ENCODE measurements at places on chromosomes 2 and 18. TPM values are rescaled to one million over a fixed set of nuclear protein-coding genes. Genes with fewer than 3 reads are reported as not detected.

GRCh38 chr2:218367415-218368149 lies 10.9 kb downstream of the CATIP start:
- no peak for DNase-seq

DNA sequence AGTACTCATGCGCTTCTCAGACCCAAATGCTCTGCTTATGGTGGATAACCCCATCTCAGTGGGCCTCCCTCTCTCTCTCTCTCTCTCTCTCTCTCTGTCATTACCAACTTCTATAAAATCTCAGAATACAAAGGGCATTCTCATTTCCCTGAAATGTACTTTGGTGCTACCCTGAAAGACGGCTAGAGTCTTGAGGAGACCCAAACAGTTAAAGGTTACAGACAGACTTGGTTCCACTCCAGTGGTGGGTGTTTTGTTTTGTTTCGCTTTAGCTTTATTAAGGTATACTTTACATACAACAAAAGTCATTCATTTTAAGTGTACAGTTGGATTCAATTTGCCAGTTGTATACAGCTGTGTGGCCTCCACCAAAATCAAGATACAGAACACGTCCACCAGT lies 60.9 kb downstream of the BCL11A start:
- no peak for DNase-seq

GRCh38 chr2:164847981-164848741 lies 6.5 kb upstream of the COBLL1 start:
- no peak for DNase-seq

DNA sequence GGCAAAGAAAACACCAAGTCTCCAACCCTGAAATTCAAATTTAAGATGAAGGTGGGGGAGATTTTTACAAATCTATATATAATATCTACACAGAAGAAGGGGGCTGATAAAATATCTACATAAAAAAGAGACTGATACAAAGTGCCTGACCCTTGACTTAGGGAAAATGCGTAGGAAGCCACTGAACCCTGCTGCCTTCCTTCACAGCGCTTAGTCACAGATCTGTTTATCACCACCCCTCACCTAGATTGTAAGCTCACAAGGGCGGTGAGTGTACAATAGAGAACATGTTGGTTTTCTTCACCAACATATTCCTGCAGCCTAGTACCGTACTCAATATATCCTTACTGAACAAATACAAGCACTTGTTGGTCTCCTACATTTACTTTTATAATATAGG lies 54.3 kb downstream of the NOL10 start:
- DNase-seq, result no peak

DNA sequence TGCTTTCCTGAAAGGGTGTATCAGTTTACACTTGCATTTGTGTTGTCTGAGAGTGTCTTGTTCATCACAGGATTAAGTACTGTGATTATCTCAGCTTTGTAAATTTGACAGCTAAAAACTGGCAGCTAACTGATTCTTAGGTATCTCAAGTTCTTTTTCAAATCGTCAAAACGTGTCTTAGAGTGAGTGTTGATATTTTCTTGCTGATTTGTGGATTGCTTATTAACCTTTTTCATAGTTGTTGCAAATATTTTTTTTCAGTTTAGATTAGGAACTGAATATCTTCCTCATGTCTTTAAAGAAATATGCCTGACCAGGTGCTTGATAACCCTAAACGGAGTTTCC lies 41.9 kb downstream of the LRRFIP1 start:
- no peak for DNase-seq

DNA sequence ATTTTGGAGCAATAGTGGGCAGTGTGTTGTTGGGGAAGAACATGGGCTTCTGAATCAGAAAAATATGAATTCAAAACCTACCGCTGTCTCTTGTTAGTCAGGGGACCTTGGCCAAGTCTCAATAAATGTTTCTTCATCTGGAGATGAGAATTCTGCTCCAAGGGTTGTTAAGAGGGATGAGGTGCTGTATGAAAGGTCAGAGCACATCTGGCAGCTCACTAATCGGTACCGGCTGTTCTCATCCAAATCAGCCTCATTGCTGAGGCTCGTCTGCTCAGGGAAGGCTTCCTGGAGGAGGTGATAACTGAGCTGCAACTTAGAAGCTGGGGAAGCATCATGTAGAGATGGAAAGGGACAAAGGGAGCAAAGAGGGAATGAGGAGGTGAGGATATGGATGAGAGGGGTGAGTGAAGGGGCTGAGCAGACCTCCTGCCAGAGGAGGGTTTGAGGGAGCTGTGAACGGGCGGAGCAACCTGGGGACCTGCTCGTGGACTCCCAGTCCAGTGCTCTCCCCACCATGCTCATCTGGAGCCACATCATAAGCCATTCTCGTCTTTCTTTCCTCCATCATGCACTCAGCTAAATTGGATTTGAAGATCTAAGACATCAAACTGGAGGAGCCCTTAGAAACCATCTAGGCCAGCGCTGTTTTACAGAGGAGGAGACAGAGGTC lies 47.4 kb downstream of the GREB1 start:
- DNase-seq, result no peak

DNA sequence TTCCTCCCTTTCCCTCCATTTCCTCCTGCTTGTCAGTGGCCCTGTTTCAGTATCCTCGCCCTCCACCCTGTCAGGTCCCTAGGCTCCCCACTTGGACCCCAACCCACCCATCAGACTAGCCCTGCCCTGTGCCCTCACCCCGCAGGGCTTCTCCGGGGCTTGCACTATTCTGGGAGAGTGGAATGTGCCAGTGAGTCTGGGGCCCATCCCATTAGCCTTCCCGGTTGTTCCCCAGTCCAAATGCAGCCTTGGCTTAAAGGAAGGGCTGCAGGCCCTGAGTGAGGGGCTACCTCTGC lies 45.5 kb downstream of the MYO7B start:
- no peak for DNase-seq

DNA sequence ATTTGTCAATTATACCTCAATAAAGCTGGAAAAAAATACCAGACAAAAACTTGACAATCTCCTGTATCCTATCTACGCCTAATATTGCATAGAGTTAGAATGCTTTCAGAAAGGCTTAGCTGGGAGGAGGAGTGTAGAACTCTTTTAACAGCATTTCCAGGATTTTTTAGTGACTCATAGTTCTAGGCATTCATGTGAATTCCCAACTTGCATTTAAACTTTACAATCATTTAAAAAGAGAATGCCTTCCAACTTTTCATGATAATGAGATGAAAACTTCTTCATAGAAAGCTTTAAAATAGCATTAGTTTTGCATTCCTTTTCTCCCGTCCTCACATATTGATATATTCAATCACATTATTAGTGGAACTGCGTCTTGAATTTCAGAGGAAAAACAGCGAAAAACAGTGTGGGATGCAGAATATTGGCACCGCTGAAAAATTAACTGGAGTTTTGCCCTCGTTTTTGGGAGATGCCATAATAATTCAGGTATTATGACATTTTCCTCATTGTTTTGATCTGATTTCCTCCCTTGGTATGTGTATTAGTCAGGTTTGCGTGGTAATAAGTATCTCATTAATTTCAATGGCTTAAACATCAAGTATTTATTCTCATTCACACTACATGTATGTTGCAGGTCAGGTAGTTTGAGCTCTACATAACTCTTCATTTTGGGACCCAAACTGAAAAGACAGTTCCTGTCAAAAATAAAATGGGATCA lies 293.2 kb upstream of the FIGN start:
- DNase-seq, result no peak

DNA sequence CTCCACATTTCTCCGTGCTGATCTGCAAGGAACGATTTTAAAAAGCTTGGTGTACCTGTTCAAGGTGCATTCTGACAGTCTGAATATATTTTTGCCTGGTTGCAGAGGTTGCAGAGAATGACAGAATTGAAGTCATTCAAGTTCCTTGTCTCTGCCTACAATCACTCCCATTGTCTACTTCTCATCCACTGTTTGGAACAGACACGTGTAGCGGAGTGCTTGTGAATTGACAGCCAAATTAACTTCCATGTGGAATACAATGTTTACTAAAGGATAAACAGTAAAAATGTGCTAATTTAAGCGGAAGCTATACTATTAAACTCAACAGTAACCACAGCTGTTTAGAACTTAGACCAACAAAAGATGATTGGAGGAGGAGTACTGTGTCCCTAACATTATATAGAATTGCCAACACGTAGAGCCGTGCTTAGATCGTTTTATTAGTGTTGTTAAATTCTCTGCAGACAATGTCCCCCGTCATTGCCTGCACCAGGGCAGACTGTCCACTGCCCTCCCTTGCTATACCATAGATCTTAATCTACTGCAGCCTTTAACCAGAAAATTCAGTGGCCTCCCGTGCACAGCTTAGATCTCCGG lies 87.3 kb upstream of the ZCCHC2 start:
- DNase-seq, result no peak

GRCh38 chr2:238267884-238268680 lies 20.3 kb downstream of the PER2 start:
- no peak for DNase-seq

- DNase-seq, result peak; percentile 66
These were observed at the start of gene SLC9A2 for GRCh38 chr2:102619414-102620319. Gene SLC9A2, plus strand, starts transcription at chr2:102619553. Its CDS starts 296 bp downstream, at chr2:102619849.

DNA sequence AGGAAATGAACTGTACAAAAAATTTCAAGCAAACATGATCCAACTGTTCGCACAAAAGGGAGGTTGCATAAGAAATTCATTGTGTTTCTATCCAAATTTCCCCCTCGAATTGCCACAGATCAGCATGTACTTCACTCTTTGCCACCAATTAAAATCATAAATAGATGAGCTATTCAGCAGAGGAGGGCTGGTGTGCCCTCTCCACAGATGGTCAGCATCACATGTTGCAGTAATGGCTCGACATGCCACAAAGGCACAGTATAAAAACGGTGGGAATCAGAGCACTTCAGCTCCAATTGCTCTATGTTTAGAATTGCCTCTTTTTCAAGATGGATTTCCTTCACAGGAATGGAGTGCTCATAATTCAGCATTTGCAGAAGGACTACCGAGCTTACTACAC lies at the start of gene G6PC2:
Gene G6PC2, plus strand, starts transcription at position 289 of the 400 bp plus-strand sequence. Its CDS starts 41 bp downstream, at position 330.
- no peak for DNase-seq

GRCh38 chr2:42073739-42074503 lies 26.1 kb downstream of the PKDCC start:
- DNase-seq, result no peak

DNA sequence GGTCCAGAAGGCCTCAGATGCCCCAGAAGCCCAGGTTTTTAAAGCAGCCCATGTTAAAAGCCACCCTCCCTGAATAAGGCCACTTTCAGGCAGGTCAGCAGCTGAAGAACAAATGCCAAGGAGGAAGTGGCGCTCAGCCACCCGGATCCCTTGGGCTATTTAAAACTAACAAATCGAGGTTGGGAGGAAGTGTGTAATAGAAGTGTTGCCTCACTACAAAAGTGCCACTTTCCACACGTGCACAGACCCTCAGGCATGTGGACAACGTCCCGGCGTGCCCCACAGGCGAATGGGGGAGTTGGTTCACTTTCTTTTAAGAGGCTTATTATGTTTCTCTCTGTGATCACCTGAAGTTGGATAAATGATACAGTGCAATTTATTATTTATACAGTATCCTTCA lies 173.8 kb upstream of the SALL3 start:
- no peak for DNase-seq

DNA sequence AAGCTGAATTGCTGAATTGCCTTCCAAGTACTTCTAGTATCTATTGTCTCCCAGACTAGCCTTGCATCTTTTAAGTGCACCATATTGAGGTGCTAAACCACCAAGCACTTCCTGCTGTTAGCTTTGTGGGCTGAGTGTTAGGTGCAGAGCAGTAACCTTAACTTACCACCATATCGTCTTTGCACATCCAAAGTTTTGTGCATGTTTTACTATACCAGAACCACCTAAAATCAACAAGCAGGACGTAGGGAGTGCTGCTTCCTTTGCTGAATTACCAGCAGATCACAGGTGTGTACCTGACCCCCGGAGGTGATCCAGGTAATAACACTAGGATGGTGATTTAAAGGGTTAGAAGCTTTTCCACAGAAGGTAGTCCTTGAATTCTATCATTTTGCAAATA lies 359.9 kb upstream of the HNRNPA3 start:
- no peak for DNase-seq

DNA sequence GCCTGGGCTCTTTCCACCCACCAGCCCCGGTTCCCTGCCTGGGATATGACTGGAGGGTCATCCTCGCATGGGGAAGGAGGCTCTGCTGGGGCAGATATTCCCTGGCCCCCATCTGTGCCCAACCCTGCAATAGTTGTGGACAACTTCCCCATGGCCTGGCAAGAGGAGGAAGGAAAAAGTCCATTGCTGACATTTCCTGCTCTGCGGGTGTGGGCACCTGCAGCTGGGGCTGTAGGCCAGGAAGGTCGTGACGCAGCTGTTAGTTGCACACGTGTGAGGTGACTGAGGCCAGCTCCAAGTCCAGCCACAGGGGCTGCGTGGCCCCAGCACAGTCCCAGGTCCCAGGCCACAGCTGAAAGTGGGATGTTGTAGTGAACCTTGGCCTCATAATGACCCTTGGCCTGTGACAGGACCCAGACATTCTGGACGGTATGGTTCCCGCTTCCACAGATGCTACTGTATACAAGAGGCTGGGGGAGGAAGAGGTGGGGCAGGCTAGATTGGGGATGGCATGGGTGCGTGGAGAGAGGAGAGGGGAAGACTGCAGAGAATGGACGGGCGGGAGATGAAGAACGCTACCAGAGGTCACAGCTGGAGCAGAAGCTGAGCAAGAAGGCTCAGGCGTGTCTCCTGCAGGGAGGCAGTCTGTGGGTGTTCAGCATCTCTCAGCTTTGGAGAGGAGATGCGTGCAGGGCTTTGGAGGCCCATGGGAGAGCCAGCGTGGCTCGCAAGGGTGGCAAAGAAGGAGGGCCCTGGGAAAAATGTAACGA lies 22.1 kb downstream of the OTOF start:
- no peak for DNase-seq

DNA sequence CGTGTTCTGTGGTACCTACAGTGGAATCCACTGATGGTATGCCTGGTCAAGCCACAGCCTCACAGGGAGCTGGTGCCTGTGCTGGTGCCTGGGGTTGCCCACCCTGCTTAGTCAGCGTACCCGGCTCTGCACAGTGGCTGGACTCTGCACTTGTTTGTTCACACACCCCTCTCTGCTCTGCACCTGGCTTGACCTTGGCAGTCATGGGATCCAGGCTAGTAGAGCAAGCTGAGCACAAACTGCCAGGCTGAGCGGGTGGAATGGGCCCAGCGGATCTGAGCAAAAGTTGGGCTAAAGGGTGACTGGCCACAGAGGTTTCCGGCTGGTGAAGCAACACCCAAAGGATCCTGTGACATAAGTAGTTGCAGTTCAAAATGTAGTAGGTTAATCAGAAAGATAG lies 163.5 kb downstream of the CDH19 start:
- no peak for DNase-seq

- no peak for DNase-seq
These were observed 55.3 kb downstream of the HRH4 start for GRCh38 chr18:24515721-24516120.

DNA sequence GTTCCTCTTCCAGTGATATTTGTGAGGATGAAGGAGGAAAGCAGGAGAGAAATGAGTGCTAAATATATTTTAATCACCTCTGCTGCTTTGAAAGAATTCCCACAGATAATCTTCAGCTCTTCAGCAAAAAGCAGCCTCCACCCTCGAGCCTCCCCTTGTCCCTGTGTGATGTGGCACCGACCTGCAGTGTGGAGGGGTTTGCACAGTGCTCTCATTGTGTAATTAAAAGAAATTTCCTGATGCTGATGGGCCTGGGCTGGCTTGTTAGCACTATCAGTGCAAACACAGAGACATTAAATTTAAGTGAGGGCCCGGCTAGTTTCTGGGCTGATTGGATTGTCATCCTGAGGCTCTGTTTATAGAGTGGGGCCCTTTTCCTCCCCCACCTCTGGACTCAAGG lies 53.4 kb downstream of the KIF5C start:
- DNase-seq, result no peak

STARD6 gene
- 0.22 TPM for total RNA-seq

NR4A2 gene
- 6.4 TPM for total RNA-seq

RGPD4 gene
- total RNA-seq, result not detected

GKN2 gene
- not detected for total RNA-seq

COLEC11 gene
- 31.1 TPM for total RNA-seq

CD207 gene
- total RNA-seq, result not detected

ABCB11 gene
- total RNA-seq, result 0.20 TPM

SERPINB13 gene
- total RNA-seq, result not detected

HOXD12 gene
- not detected for total RNA-seq
